Breast epithelium (tissue), 4 donors: ENCODE measurements at places on chromosomes 1 and 21. TPM values are rescaled to one million over a fixed set of nuclear protein-coding genes. Genes with fewer than 3 reads are reported as not detected.

- no peak for DNase-seq
Measured at GRCh38 chr1:200118779-200119505, 91.4 kb downstream of the NR5A2 start.

DNA sequence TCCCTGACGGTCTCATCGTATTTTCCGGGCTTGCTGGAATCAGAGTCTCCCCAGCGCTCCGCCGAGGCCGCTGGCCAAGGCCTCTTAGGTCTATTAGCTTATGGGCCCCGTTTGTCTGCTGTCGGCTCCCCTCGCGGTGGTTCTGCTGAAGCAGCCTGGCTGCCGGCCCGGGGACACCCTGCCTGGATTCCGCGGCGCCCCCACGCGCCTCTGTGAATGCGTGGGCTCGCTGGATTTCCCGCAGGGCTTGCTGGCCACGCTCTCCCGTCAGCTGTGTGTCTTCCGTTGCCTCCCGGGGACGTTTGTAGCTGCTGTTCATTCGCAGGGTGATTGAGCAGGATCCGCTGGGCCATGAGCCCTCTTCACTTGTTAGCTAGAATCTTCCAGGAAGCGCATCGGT lies 8.4 kb downstream of the LRRC3 start:
- DNase-seq, result no peak

DNA sequence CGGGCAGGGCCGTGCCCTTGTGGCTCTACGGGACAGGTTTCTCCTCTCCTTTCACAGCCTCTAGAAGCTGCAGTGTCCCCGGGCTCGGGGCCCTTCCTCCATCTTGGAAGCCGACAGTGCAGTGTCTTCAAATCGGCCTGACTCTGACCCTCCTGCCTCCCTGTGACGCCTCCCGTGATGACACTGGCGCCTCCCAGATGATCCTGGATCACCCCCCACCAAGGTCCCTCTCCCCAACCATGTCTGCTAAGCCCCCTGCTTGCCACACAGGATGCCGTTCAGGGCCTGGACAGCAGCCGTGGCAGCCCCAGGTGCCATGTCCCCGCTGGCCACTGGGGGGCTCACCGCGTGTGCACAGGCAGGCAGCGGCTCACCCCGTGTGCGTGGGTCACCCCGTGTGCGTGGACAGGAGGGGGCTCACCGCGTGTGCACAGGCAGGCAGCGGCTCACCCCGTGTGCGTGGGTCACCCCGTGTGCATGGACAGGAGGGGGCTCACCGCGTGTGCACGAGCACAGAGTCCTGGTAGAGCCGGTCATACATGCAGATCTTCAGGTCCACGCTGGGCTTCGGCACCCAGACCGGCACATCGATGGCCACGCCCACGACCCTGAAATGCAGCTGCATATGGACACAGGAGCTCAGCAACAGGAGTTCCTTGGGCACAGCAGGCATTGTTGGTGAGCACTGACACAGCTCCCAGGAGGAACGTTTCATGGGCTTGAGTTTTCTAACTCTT lies 24.9 kb upstream of the TMEM52 start:
- DNase-seq, result no peak

The CEP170 gene
- total RNA-seq, result 37.4 TPM

The SPRR4 gene
- total RNA-seq, result not detected

The ANXA9 gene
- total RNA-seq, result 13.0 TPM

- no peak for DNase-seq
Measured at GRCh38 chr1:4344065-4344732, 310.2 kb upstream of the AJAP1 start.

DNA sequence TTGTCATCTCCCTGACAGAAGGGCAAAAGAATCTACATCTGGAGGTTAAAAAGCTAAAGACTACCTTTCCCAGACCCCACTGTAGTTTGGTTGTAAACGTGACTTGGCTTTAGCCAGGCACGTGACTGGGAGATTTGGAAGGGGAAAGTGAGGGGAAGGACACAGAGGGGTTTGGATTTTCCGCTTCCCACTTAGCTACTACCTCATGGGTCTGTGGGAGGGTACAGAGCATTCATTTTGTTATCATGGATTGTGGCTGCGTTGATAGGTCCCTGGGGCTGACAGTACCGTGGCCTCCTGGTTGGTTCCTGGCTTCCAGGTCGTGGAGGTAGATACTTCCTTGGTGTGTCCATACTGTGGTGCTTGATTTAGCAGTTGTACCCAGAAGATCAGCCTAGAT lies 2.6 kb downstream of the CHD1L start:
- DNase-seq, result no peak

DNA sequence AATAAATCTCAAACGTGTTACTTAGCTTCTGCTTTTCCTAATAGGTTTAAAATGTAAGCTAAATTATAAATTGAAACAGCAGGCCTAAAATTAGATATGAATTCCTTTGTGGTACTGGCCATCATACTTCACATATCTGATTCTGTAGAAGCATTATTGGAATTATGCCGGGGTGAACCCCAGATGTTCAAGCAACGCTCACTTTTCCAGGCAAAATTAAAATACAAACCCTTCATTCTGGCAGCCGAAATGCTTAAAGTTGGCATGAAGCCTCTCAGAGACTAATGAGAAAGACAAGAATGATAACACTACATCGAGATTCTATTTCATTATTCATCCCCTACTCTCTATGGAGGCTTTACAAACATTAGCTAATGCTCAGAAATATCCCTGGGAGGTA lies 1352.7 kb upstream of the ADGRL2 start:
- no peak for DNase-seq

GRCh38 chr1:225488676-225489075 lies 60.8 kb upstream of the LBR start:
- no peak for DNase-seq

The KCNE1 gene
- total RNA-seq, result 1.6 TPM

DNA sequence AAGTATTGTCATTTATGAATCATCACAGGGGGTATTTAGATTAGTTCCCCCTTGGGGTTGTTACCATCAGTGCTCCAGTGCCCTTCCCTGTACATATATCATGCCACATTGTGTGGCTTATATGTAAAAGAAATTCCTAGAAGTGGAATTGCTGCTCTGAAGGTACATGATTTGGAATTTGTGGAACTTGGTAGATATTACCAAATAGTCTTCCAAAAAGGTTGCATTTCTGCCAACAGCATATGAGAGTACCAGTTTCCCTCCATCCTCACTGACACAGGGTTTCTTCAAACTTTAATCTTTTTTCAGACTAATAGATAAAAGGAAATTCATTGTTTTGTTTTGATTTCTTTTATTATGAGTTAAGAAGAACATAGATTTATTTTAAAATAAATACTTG lies 41.3 kb downstream of the AKNAD1 start:
- no peak for DNase-seq

GRCh38 chr1:100184536-100184935 lies 6.5 kb upstream of the LRRC39 start:
- DNase-seq, result no peak

The LCE2A gene
- not detected for total RNA-seq
